Naive B cell (primary cell): ENCODE measurements at places on chromosomes 12 and 14. TPM values are rescaled to one million over a fixed set of nuclear protein-coding genes. Genes with fewer than 3 reads are reported as not detected.

ADAMTS20 gene
- not detected for polyA plus RNA-seq

- DNase-seq: no peak
Observed at GRCh38 chr12:120529641-120530417, 871 bp upstream of the COQ5 start.

SLC17A8 gene
- not detected for polyA plus RNA-seq

TSPAN19 gene
- not detected for polyA plus RNA-seq

DNA sequence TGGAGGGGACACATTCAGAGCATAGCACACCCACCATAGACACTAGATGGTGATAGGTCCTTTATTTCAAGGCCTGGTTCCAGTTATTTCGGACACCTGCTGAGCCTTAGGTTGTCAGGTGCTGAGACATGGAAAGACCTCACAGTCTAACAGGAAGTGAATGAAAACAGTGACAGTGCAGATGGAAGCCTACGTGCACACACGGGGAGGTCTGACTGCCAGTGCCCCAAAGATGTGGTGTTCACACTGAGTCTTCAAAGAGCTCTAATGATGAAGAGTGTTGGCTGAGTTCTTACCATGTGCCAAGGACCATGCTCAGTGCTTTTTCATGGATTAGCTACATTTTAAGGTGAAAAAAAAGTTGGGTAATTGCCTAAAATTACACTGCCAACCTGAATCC is 46.6 kb downstream of the CKB start:
- DNase-seq: no peak

COX6A1 gene
- 870 TPM for polyA plus RNA-seq

DNA sequence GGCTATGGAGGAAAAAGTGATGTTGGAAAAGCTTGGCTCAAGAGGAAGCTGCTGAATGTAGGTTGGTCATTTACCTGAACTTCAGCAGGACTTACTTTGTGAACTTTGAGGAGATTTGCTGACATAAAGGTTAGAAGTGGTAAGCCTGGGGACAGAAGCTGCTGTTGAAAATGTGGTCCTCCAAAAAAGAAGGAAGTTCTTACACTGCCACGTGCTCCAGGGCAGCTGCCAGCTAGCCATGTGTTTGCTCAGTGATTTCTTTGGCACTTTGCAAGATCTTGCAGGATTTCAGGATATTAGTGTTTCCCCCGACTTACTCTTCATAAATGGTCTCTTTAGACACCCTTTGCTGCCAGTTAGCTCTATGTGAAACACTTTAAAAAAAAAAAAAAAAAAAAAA is 14.8 kb upstream of the DYRK2 start:
- DNase-seq: no peak

MUCL1 gene
- not detected for polyA plus RNA-seq

DNA sequence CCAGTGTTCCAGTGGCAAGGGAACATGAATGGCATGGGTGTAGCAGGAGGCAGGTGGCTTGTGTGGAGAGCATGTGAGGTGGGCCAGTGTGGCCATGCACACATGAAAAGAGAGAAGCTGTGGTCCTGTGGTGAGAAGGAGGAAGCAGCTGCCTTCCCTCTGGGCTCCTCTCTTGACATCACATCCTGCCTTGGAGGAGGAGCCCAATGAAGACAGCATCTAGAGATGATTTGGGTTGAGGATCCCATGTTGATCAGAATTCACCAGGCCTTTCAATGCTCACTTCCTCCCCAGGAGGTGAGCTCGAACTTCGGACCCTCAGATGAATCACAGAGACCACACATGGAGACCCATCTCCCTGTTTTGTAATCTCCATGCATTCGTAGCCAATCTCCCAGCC is 82.6 kb downstream of the LRRC74A start:
- peak; percentile 86 for DNase-seq

- no peak for DNase-seq
Observed at GRCh38 chr14:103205541-103205906, 82.3 kb downstream of the TNFAIP2 start.

- peak; percentile 50 for DNase-seq
Observed at GRCh38 chr12:49055978-49056754, 4.4 kb downstream of the KMT2D start.

GRCh38 chr12:25364529-25365339 is 114.0 kb upstream of the KRAS start:
- DNase-seq: no peak

OTX2 gene
- not detected for polyA plus RNA-seq

DNA sequence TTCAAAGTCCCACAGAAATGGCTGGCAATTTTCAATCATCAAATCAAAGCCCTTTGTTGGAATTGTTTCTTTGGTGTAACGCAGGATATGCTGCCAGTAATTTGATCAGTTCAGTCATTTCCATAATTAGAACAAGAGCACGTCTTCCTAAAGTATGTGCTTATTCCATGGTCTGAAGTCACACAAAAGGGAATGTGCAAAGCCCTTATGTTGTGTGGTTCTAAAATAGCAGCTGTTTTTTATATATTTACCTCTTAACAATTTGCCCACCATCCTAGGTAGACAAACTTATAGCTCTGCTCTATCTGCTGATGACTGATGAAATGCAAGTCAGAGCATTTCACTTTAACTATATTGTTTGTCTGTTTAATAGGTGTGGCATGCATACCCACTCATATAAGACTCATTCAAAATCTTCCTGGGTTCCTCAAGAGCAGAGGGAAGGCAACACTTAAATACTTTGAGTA is 176.1 kb upstream of the SLC38A2 start:
- DNase-seq: no peak

DNA sequence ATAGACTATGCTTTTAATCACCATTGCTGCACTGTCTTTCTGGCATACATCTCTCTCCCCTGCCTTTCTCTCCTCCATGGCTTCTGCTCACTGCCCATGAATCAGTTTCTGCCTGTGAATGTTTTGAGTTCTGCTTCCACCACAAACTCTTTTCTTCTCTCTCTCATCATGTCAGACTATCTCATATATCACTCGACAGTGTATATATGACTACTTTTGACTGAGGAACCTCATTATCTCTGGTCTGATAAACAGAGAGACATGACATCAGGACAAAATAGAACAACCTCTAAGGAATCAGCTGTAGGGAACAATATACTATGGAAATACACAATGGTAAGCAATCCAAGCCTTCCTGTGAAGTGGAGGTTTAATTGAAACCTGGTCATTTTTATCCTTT is 177.9 kb downstream of the FOXA1 start:
- no peak for DNase-seq

TGM1 gene
- polyA plus RNA-seq: not detected

DNA sequence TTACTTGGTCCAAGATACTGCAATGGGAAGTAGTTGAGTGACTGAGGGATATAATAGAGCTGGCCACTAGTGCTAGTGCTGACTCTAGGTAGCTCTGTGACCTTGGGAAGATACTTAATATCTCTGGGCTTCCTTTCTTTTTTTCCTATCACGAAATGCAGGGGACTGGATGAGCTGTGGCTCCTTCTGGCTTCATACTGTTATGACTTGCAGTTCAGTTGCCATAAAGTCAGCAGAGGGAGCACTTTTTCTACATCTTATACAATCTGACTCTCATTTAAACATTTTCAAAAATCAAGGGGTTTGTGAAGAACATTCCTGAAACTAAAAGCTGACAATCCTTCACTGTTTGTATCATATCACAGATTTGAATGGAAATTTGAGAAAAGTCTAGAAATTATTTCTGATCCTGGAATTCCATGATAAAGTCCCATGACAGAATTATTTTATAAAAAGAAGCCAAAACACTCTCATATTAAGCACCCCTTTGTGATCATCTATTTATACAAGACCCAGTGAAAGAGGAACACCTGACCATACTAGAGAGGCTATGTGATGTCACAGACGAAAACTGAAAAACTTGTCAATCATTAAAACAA is 5.3 kb downstream of the BHLHE41 start:
- DNase-seq: peak; percentile 34

STON2 gene
- 0.21 TPM for polyA plus RNA-seq

- no peak for DNase-seq
Observed at GRCh38 chr12:113788020-113788856, 177.9 kb downstream of the RBM19 start.

TAS2R43 gene
- not detected for polyA plus RNA-seq

GRCh38 chr12:111318450-111318849 is 50.4 kb downstream of the PHETA1 start:
- no peak for DNase-seq
